ENCODE measurements at places on chromosomes 16 and 17. TPM values are rescaled to one million over a fixed set of nuclear protein-coding genes. Genes with fewer than 3 reads are reported as not detected.
A peak's percentile ranks its signal among the peaks of the same experiment; 100 is the strongest.

DNA sequence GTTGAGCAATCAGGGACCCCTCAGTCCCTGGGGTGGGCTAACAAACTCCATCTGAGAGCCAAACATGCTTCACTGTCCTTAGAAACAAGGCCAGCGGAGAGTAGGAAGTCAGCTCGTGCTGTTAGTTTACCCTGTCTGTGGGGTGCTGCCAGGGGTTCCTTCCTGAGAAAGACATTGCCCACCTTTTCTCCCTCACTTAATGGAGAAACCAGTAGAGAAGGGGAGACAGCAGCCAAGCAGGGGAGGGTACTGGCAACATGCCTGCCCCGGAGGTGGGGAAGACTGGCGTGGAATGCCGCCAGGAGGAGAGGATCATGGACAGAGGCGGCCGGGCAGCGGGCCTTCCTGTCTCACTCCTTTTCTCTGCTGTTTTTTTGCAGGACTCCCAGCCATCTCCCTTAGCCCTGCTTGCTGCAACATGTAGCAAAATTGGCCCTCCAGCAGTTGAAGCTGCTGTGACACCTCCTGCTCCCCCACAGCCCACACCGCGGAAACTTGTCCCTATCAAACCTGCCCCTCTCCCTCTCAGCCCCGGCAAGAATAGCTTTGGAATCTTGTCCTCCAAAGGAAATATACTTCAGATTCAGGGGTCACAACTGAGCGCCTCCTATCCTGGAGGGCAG is 19.9 kb downstream of the SP2 start:
- no peak for DNase-seq

GRCh38 chr16:89485701-89486246 is 4.6 kb downstream of the ANKRD11 start:
- DNase-seq, result no peak

GRCh38 chr17:18996458-18996857 is 8.1 kb downstream of the FAM83G start:
- no peak for DNase-seq

DNA sequence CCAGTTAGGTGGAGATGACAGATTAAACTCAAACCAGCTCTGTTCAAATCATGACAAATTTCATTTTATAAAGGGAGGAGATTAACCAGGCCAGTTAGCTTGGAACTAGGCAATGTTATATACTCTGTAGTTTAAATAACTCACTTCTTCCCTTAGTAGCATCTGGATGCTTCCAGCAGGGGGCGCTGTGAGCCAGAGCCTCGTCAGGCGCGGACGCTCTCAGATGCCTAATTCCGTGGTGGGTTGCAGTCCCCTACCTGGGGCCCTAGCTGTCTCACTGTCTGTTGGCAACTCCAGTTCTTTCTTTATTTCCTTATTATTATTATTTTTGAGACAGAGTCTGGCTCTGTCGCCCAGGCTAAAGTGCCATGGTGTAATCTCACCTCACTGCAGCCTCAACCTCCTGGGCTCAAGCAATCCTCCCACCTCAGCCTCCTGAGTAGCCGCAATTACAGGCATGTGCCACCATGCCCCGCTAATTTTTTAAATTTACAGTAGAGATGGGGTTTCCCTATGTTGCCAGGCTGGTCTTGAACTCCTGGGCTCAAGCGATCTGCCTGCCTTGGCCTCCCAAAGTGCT is 17.3 kb upstream of the WFDC1 start:
- peak; percentile 28 for DNase-seq

GRCh38 chr16:22070361-22071330 is 21.7 kb upstream of the VWA3A start:
- no peak for DNase-seq

DNA sequence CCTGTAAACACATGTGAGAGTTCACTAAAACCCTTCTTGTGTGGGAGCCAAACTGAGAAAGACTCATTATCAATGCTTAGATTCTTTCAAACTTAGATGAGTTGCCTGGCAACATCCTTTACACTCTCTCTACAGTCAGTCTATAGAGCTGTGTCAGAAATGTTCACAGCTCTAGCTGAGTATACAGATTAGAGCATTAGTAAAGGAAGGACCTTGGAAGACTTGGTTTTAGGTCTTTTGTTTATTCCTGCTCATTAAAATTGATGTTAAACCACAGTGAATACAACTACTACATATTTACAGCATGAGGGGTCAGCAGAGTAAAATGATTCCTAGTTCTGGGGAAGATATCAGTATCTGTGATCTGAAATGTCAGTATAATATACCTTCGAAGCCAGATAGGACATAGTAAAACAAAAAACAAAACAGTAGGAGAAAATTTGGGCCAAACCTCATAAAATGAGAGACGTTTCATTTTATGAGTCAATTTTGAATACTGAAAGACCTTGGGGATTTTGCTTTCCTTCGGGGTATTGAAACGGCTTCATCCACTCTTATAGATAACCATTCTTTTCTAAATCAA is 186.0 kb downstream of the TANC2 start:
- no peak for DNase-seq

GRCh38 chr17:33421933-33422332 is 128.8 kb upstream of the ASIC2 start:
- no peak for DNase-seq

The SARM1 gene
- total RNA-seq, result 32.3 TPM

The MEFV gene
- 0.81 TPM for total RNA-seq

The SDR42E1 gene
- 2.7 TPM for total RNA-seq

The HBA2 gene
- total RNA-seq, result 169 TPM
